ENCODE measurements at places on chromosomes 3 and 15.

GRCh38 chr3:30747771-30748281, 141.4 kb downstream of the TGFBR2 start:
- no peak for DNase-seq

DNA sequence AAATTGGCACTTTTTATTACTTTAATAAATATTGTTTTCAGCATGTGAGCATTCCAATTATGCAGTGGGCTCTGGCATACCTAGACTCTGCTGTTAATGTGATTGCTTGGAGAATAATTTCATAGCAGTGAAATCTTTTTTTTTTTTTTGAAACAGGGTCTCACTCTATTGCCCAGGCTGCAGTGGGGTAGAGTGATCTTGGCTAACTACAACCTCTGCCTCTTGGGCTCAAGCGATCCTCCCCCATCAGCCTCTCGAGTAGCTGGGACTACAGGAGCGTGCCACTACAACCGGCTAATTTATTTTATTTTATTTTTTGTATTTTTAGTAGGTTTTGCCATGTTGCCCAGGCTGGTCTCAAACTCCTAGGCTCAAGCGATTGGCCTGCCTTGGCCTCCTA, 14.6 kb upstream of the CORO2B start:
- no peak for DNase-seq

GRCh38 chr3:104635872-104636580, 730.7 kb upstream of the ALCAM start:
- DNase-seq = no peak

DNA sequence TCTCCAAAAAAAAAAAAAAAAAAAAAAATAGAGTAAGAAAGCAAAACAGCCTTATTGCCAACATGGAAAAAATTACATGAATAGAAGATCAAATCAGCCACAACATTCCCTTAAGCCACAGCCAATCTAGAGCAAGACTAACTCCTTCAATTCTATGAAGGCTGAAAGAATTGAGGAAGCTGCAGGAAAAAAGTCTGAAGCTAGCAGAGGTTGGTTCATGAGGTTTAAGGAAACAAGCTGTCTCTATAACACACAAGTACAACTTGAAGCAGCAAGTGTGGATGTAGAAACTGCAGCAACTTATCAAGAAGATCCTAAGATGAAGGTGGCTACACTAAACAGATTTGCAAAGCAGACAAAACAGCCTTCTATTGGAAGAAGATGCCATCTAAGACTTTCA, 9.3 kb downstream of the PARL start:
- DNase-seq = no peak

DNA sequence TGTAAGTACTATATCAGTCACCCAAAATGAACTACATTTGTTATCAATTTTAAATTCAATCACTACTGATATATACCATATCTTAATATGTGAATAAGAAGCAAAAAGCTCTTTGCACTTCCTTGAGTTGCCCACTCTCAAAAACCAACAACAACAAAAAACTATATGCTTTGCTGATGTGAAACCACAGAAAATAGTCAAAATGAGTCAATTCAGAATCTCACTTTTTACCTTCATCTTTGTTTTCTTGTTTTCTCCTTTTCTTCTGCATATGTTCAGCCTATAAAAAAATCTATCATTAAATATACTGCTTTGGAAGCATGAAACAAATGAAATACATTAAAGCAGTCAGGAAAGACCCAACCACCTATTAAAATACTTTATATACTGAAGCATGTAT, 80.7 kb downstream of the UBR1 start:
- DNase-seq = no peak

- no peak for DNase-seq
Measured at GRCh38 chr3:56864090-56864489, 62.3 kb upstream of the ARHGEF3 start.

Measured in GM19239 (cell line).